Stimulated activated CD4-positive, alpha-beta T cell treated with anti-CD3 and anti-CD28 coated beads, Interleukin-2, amount 100 ng/mL, for 48 hours (primary cell): ENCODE measurements at places on chromosomes 1 and 21.

DNA sequence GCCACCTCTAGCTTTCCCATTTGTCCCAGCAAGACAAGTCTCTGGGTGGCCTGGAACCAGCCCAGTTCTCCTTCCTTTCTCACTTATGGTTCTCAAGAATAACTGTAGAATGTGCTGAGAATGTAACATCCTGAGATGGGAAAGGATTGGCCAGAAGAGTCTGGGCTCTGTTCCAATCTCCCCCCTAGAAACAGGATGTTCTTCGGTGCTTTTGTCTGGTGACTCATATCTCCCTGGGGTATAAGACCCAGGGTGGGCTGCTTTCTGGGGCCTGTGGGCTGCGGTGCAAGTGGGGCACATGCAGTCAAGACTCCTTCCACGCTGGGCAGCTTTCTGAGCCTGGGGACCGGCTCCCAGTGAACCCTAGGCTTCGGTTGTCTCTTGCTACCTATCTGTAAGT lies 251.2 kb upstream of the POU3F1 start:
- no peak for DNase-seq

GRCh38 chr1:38804062-38804886 lies 55.3 kb downstream of the RRAGC start:
- no peak for DNase-seq

DNA sequence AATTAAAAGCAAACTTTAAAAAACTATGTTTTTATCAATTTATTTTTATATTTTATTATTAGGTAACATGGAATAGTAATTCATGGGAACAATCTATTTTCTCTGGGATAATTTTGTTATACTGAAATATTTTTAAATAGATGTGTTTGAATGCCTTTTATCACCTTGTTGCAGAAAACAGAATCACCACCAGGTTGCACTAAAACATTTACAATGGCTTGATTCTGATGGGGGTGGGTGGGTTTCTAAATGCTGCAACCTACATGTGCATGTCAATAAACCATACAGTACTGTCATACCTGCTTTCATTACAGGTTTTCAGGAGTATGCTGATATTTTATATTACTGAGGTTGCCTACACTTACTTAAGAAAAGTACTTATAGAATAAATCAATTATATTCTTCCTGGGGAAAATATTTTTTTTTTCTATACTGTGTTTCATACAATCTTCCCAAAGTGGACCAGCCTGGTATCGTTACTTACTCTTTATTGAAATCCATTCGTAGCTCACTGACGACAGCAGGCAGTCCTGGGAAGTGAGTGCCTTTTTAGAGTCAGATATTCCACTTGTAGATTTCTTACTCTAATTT lies 132.8 kb downstream of the PTPRC start:
- DNase-seq = no peak

GRCh38 chr1:180720753-180721152 lies 88.9 kb downstream of the XPR1 start:
- no peak for DNase-seq

DNA sequence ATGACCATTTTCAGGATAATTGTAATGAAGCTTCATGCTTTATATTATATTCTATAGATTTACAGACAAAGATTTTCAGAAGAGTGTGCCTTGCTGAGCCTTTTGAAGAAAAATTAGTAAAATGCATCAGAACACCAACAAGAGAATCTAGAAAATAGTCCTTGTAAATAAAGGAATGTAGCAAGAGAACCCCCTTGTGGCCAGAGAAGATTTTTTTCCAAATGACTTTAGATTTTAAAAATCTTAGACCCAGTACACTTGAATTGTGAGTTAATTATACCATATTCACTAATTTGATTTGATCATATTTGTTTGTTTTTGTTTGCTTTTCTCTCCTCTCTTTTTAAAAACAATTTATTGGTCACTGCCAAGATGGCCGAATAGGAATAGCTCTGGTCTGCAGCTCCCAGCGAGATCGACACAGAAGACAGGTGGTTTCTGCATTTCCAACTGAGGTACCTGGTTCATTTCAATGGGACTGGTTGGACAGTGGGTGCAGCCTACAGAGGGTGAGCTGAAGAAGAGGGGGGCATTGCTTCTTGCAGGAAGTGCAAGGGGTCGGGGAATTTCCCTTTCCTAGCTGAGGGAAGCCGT lies 12.8 kb upstream of the IFI44L start:
- no peak for DNase-seq

- DNase-seq = no peak
Observed at GRCh38 chr1:215569986-215570824, 3.1 kb downstream of the KCTD3 start.

DNA sequence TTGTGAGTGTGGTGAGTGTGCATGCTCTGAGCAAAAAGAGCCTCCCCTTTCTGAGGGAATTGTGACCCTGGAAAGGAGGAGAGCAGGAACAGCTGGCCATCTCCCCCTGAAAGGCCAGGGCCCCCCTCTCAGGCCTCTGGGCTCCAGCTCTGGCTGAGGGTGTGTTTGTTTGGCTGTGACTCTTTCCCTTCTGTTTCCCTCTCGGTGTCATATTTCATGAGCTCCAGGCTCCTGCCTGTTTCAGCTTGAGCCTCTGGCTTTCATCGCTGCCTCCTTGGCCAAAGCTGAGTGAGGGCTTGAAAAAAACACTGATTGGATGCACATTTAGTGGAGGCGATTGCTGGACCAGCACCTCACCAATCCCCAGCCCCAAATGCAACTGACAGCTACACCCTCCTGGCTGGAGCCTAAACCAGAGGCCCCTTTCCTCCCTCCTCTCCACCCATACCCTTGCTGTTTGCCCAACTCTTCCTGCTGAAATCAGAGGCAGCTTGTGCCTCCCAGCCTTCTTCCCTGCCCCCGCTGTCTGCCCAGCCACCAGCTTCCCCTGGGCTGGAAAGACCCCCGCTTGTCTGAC lies 64.1 kb downstream of the DDR2 start:
- DNase-seq = no peak

- no peak for DNase-seq
Observed at GRCh38 chr1:199298825-199299224, 660.0 kb downstream of the PTPRC start.
